ENCODE measurements at places on chromosomes 7 and 10.
A peak's percentile ranks its signal among the peaks of the same experiment; 100 is the strongest.

DNA sequence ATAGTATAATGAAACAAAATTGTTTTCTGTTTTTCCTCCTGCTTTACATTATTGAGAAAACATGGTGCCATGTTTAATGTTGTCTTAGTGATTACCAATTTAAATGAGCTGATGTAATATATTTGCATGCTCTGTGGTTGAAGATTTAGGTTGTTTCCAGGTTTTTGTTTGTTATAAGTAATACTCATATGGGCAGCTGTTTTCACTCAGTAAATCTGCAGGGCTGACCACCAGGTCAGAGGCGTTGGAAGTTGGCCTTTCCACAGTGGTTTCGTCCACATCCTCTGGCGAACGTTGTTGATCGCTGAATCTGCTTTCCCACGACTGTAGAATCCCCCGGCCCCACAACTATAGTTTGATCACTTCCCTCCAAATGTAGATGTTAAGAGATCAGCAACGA lies 21.6 kb upstream of the PURB start:
- DNase-seq, result no peak

DNA sequence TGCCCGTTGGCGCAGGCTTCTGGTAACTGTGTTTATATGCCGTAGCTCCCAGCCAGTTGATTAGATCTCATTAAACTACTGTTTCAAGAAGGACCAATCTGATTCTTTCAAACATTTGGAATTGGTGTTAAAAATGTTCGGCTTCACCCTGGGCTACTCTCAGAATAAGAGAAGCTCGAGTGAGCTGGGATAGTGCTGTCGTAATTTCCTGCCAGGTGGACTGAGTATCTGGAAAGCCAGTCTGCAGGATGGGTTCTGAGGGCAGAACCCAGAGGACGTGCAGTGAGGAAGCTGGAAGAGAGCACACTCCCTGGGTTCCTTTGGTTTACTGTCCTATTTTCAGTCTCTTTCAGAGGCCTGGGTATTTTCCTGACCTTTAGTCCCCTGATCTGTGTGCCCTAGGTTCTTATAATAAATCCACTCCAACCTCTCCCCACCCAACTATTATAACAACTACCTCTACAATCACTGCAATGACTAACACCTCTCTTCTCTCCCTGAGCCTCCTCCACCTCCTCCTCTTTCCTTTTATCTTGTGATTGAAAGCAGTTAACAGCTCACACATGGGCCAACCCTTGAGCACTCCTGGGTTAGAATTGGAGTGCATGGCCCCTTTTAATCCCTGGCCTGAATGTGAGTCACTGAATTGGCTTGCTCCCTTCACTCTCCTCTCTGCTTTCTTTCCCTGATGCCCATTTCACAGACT lies 63.0 kb downstream of the AOAH start:
- no peak for DNase-seq

DNA sequence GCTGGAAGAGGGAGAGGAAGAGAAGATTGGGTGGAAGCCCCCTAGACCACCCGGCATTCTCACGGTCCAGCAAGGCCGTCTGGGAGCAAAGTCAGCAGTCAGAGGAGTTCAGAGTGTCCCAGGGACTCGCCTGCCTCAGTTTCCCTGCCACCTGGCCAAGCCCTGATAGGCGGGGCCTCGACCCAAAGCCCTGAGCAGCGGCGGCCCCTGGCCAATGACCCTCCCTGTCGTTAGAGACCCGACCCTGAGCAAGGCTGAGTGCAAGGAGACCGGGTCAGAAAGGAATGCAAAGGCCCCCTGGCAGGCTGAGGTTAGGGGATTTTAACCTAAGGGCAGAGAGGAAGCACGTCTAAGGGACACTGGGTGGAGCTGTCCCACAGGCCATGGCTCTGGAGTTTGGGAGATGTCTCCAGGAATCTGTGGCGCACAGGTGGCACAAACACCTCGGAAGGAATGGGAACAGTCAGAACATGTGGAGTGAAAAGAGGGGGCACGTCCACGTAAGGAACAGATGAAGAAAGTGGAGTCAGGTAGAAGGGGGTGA lies 196.8 kb upstream of the PDE1C start:
- no peak for DNase-seq

DNA sequence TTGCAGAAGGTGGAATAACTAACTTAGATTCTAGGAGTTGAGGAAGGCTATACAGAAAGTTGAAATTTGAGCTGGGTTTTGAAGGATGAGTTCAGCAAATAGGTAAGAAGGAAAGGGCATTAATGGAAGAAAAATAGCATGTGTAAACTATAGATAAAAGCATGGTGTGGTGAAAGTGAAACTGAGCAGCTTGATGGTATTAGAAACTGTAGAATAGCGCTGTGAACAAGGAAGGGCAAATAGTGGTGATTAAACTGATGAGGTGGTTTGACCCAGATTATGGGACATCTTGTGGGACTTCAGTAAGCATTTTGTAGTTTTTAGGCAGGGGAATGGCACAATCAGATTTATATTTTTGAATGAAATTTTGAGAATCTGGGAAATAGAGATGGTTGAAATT lies 90.5 kb downstream of the EXOC6 start:
- no peak for DNase-seq

- DNase-seq, result no peak
Observed at GRCh38 chr7:91634485-91635177, 245.9 kb downstream of the MTERF1 start.

GRCh38 chr10:6089334-6090219 lies 743 bp downstream of the RBM17 start:
- DNase-seq, result no peak

DNA sequence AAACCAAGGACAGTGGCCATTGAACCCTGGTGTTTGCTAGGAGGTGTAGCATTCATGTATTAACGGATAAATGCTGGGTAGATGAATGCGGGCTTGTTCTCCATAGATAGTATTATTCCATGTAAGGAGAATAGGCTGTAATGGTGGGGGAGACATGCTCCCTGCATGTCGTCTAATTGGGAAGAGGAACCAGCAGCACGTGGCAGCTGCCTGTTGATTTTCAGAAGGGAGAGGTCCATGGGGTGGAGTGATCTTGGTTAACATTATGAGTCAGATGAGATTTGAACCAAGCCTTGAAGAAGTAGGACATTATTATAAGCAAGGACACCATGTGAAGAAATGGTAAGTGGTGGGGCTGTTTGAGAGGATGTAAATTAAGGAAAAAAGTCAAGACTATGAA lies 112.5 kb downstream of the WNT2 start:
- no peak for DNase-seq

- no peak for DNase-seq
Observed at GRCh38 chr7:27171637-27172314, 2.3 kb downstream of the HOXA10 start.

DNA sequence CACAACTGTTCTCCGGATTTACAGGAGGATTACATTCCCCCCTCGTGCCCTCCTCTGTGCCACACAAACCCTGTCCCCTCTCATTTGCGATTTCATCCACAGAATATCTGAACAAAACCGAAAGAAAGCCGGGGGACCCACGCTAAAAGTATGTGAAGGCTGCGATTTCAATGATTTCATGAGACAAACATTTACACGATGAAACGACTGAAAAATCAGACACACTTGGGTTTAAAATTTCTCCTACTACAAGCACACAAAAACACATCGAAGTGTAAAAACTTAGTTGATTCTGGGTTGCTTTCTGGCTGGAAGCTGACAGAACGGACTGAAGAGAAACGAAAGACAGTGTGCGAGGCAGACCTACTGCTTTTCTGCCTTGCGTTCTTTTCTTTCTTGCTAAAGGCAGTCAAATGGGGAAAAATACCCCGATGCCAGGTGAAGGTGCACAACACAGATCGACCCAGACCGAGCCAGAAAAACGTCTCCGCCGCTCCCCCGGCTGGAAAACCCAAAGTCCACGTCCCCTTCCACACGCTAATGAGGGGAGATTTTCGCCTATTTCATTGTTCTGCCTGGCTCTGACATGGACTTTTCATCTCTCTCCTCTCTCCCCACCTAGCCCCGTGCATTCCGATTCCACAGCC lies 1.2 kb downstream of the HIPK2 start:
- peak; percentile 23 for DNase-seq

DNA sequence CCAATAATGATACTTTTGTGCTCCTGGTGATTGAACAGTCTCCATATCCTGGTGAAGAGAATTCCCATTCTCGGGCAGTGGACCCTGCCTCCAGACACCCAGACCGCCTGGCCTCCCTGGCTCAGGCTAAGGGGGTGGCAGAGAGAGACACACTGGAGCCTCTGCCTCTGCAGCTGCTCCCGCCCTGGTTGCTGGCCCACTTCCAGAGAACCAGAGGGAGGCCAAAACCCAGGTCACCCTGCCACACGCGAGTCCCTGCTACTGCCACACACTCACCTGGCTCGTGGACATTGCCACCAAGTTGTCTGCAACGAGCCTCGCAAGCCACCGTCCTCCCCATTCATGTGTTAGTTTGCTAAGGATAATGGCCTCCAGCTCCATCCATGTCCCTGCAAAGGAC lies 221.8 kb downstream of the HPSE2 start:
- no peak for DNase-seq

DNA sequence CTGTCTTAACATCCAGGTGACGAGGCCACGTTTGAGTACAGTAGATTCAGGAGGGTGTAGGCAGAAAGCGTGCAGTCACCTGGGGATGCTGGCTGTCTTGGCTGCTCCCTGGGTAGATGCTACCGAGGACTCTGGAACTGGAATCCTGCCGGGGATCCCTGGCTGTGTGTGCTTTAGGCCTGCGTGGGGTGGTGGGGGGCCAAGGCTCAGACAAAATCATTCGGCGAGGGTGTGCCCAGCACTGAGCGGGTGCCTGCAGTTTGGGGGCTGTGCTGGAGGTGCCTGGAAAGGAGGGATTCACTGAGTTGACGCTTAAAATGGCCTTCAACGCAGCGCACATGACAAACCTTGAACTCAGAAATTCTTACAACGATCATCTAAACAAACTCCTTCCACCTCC lies 93.5 kb upstream of the PODXL start:
- DNase-seq, result no peak

DNA sequence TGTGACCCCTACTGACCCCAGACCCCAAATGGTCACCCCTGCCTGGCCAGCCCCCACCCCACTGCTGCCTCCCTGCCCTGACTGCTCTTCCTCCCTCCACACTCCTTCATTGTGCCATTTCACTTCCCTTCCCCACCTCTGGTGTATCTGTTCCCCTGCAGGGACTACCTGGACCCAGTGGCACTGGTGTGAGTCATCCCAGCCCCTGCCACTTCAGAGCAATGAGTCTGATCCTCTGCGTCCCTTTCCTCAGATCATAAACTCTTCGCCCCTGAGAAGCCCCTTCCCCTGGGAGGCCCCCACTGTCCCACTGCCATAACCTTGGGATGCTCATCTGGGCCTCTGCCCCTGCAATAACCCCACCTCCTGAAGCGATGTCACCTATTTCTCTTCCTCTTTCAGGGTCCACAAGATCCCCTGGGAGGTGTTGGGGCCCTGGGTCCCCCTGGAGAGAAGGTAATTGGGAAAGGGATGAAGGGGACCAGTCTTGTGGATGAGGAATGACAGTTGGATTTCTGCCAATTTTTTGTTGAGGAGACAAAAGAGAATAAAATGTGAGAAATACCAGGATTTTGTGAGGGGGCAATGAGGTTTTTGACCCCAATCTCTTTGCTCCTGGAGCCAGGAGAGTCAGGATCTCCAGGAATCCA lies 19.1 kb upstream of the VOPP1 start:
- no peak for DNase-seq

DNA sequence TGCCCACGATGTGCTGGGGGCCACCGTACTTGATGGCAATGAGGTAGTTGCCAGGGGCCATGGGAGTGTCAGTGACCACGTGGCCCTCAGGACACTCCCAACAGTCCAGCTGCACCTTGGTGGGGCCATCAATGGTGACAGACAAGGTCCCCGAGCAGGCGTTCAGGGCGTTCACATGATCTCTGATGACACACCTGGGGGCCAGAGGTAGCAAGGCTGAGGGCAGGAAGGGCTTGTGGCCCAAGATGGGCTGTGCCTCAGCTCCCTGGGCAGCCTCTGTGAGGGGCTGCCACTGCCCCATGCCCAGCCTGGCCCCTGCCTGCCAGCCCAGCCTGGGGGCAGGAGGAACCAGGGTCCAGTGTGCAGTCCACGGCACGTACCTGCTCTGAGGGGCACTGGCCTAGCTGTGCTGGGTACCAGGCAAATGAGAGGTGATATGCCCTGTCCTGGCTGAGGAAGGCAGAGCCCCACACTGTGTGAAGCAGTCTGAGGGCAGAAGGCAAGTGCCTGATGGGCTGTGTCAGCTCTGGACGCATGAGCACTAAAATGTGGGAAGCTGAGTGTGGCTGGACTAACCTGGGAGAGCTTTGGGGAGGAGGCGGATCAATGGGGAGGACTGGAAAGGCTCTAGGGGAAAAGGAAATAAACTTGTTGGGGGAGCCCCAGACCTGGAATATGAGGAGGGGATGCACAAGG lies 3.5 kb upstream of the KCP start:
- no peak for DNase-seq

DNA sequence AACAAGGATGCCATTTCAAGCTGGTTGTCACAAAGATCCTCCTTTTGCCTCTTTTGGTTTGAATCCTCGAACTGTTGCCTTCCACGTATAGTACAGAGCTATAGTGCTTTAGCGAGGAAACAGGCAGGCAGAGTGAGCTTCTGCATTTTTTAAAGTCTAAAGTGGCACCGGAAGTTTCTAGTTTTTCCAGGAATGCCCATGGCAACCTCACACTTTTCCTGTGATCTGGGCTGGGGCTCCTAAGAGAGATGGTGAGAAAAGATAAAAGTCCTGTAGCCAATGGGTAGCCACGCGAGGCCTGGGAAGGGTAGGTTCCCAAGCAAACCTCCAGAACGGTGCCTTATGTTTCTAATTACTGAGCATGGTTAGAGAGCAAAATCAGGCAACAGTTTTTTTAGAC lies 76.7 kb downstream of the CALD1 start:
- DNase-seq, result no peak

- no peak for DNase-seq
Observed at GRCh38 chr7:131627735-131628190, 71.3 kb upstream of the PODXL start.

Measured in stimulated activated naive CD4-positive, alpha-beta T cell (primary cell).